Hypothalamus (tissue), 51 donors: ENCODE measurements at places on chromosomes 1 and 21.

GRCh38 chr1:8690253-8690525 lies 127.3 kb downstream of the RERE start:
- no peak for DNase-seq

GRCh38 chr1:89865498-89866382 lies 44.9 kb downstream of the LRRC8D start:
- no peak for DNase-seq

DNA sequence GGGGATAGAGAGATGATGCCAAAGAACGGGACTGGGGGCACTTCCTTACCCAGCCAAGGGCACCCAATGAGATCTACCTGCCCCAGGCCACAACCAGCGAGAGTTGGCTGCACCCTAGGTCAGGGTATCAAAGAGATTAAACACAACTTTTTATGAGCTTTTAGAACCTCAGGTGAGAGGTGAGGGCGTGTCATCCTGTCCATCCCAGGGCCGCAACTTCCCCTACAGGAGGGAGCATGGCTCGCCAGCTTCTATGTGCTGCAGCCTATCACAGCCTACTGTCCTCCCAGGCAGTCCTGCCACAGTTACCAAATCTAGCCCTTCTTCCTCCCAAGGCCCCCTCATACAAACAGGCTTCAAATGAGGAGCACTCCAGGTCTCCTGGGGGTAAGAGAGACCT lies 12.9 kb downstream of the TMEM9 start:
- no peak for DNase-seq

GRCh38 chr21:35547946-35548774 lies 499.1 kb upstream of the RUNX1 start:
- no peak for DNase-seq

- DNase-seq, result no peak
These were observed 131.8 kb upstream of the DUSP10 start for GRCh38 chr1:221873673-221874072.

DNA sequence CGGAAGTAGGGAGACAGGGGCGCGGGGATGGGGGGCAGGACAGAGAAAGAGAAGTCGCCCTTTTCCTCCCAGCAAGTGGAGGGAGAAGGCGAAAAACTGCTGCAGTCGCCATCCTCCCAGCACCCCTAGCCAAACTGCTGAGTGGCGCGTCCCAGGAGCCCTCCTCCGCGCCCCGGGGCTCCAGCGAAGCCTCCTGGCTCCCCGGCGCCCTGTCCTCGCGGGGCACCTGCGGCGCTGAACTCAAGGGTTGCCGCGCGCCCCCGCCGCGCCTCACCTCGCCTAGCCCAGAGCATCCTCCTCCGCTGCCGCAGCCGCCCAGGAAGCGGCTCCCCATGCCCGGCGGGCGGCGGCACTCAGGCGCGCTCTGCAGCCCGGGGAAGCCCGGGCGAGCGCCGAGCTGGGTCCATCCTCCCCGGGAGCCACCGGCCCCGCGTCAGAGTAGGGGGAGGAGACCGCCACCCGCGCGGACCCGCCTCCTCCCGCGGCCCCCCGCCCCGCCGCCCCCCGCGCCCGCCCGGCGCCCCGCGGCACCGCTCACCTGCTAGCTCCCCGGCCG lies at the start of gene DAB1:
Gene DAB1 (minus strand): TSS at position 405 of the 556 bp plus-strand sequence. CDS start 133,030 bp downstream, outside the sequence.
- no peak for DNase-seq

GRCh38 chr1:149937759-149938158 lies 1.1 kb upstream of the MTMR11 start:
- no peak for DNase-seq

- no peak for DNase-seq
These were observed 1.7 kb downstream of the ASPM start for GRCh38 chr1:197144570-197145325.

DNA sequence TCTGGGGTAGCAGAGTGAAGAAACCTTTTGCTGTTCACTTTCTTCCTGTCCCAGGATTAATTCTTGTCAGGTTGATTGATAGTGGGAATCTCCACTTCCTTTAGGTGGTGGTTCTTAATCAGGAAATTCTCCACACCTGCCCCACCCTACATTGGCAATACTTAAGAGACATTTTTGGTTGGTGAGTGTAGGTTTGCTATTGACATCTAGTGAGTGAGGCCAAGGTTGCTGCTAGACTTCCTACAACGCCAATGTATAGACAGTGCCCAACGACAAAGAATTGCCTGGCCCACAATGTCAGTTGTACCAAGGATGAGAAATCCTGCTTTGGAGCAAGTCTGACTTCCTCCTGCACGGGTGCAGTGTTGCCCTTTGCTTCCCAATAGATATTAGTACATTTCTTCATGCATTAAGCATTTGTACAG lies 38.5 kb downstream of the MAP3K7CL start:
- no peak for DNase-seq

DNA sequence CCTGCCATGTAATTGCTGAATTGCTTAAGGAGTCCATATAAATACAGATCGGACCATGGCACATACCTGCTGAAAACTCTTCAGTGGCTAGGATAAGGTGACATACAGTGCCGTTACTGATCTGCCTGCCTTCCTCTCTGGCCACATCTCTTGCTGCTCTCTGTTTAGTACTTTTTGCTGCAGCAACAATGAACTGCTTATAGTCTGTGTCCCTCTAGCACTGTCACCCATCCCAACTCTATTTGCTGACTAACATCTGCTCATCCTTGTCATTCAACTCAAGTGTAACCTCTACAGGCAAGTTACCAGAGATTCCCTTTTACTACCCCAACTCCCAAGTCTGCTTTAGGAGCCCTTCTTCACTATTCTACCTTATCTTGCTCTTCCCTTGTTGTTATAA lies 65.6 kb downstream of the GTF2B start:
- no peak for DNase-seq

- no peak for DNase-seq
These were observed 51.4 kb downstream of the CDC7 start for GRCh38 chr1:91552091-91552490.

DNA sequence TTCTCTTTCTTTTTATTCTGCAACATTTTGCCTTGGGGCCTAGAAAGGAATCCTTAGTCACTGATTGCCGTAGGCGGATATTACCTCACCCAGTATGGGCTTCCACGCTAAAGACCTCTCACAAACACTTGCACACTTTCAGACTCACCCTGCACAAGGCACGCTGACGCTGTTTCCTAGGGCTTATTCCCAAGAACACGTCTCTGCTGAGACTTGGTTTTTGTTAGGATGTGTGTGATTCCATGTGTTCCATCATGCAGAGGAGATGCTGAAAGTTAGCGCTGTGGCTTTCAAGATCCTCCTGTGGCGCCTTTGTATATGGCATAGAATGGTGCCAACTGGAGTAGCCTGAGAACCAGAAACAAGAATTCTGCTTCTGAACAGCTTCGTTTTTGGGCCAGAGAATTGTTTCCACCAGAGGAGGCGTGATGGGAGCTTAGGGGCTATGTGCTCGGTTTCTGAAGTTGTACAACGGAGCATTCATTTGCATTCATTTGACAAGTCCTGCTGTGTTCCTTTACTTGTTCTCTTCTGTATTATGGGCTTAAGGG lies 297.0 kb downstream of the DISC1 start:
- DNase-seq, result no peak

DNA sequence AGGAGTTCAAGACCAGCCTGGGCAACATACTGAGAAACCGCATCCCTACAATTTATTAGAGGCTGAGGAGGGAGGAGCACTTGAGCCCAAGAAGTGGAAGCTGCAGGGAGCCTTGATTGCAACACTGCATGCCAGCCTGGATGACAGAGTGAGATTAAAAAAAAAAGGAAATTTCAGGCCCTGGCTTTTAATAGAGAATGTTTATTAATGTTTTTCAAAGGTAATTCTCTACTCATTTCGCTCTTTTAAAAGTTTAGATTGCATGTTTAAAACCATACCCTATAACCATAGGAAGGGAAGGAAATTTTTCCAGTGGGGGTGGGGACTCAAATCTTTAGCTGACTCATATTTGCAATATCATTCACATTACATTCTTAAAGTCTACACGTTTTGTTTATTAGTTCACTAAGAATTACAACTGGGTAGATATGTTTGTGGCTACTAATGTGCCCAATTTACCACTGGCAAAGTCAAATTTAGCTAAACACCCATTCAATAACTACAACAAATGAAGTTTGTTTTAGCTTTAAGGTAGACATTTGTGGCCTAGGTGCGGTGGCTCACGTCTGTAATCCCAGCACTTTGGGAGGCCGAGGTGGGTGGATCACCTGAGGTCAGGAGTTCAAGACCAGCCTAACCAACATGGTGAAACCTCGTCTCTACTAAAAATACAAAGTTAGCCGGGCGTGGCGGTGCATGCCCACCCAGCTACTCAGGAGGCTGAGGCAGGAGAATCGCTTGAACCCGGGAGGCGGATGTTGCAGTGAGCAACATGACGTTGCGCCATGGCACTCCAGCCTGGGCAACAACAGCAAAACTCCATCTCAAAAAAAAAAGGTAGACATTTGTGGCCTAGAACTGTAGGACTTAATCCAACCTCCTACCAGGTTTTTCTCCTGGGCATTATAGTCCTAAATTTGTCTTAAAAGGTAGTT lies 5.0 kb downstream of the KDM5B start:
- DNase-seq, result no peak

DNA sequence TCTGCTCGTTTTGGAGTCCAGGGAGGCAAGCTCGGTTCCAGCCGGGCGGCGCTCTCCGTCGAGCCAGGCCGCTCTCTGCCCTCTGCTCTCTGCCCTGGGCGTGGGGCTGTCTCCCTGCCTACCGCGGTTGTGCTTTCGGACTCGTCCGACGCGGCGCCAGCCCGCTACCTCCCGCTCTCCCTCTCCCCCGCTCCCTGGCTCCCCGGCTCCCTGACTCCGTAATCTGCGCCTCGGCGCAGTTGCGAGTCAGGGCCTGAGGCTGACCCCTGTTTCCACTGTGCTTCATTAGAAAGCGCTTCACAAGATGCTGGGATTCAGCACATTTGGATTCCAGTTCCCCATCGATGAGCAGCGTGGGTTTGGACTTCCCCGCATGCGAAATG lies 2.2 kb downstream of the SOX13 start:
- DNase-seq, result no peak
